Stimulated activated CD8-positive, alpha-beta memory T cell treated with anti-CD3 and anti-CD28 coated beads, Interleukin-7, amount 100 ng/mL, for 1 hour (primary cell): ENCODE measurements at places on chromosomes 16 and 17.

DNA sequence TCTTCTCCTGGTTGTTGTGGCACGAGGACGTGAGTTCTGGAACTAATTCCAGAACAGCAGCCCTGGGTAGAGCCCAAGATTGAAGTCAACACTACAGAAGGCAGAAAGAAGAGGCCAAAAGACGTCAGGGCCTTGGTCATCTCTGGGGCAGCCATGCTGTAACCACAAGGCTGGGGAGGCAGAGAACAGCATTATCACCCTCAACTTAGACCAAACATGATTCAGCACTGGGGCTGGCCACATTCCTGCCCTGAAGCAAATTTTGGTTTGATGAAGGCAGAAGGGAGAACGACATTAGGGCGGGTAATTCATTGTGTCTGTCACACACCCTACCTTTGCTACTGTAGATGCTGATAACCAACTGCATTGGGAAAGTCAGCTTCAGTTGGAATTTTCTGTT is 9.7 kb upstream of the ALOX15B start:
- DNase-seq, result no peak

GRCh38 chr17:63649813-63650212 is 27.6 kb downstream of the MAP3K3 start:
- no peak for DNase-seq

- no peak for DNase-seq
Measured at GRCh38 chr16:68233835-68234187, 2.1 kb downstream of the ESRP2 start.

DNA sequence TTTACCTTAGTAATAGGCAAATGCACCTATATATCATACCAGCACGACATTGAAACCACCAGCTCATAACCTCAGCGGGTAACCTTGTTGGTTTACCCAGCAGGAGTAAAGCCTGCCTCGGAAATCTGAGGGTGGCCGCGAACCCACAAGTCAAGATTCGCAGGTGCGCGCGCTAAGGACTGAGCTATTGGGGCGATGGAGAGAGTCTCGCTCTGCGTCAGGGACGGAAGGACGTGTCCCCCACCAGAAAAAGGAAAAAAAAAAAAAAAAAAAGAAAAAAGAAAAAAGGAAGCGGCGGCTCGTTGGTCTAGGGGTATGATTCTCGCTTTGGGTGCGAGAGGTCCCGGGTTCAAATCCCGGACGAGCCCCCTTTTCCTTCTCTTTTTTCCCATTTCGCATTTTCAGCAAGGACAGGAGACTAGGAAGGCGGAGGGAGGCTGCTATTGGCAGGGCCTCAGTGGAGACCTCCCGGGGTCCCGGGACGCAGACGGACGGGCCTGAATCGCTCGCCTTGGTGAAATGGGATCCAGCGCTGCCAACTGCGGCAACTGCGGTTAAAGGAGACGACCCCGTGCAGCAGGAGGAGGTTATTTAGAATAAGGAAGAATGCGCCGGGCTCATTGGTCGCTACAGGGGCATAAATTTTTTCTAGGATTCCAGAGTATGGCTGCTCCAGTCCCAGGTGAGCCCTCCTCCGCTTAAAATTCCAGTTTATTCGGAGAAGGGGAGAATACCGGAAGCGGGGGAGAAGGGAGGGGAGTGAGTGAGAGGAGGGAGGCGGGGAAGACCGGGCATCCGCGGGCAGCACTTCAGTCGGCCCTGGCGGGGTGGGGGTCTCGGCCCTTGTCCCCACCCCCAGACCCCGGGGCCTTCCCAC is at the start of gene OR1F1:
Gene OR1F1 (plus strand): TSS at position 407 of the 877 bp plus-strand sequence.
- no peak for DNase-seq

DNA sequence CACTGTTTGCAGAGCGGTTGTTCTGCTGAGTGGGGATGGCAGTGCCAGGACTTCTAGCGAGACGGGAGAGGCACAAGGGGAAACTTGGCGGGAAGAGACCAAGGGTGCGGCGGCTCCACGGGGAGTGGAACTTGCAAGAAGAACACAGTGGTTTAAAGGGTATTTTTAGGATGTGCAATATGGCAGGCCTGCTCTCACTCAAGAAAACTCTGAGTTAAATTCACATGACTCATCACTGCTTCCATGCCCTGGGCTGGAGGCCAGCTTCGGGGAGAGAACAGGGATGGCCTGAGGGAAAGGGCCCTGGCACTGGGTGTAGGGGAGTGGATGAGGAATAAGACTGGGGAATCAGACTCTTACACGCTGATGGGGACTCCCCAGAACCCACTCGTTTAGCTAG is 13.3 kb upstream of the CD300LD start:
- no peak for DNase-seq

GRCh38 chr16:64543441-64543840 is 578.4 kb downstream of the CDH11 start:
- no peak for DNase-seq

DNA sequence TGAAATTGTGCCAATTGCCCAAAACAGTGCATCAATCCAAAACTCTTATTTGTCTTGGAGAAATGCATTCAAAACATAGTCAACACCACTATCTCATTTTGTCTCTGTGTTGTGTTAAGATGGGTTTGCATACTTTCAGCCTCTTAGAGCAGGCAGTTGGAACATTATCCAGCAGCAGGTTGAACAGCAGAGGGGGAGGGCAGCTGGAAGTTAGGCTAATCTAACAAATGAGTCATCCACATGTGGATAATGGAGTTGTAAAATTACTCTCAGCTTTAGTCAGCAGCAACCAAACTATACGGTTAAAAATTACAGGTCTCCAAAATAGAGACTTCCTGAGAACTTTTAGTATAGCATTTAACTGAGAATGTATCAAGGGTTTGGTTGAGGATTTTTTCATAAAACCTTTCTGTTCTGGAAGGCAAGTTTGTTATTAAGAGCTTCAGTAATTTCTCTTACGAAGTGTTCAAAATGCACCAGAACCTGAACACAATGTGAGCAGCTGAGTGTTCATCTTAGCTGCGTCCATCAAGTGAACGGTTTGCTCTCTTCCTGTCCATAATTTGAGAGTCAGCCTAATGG is 46.3 kb downstream of the PRKCA start:
- no peak for DNase-seq

DNA sequence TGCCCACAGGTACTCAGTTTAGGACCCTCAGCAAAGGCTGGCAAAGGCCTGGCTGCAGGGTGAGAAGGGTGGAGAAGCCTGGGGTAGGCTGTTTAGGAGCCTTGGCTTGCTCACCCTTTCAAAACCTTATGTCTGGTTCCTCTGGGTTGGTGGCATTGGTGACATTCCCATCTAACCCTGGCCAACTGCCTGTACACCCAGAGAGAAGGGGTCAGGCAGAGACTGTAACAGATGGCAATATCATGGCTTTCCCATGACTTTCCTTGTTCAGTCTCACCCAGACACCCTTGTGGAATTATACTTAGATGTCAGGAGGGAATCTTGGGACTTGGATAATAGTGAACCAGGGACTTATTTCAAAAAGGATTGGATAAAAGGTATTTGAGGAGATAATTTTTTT is 18.5 kb upstream of the LLGL1 start:
- no peak for DNase-seq

GRCh38 chr17:21019976-21020586 is 22.7 kb downstream of the USP22 start:
- DNase-seq, result peak; percentile 11

DNA sequence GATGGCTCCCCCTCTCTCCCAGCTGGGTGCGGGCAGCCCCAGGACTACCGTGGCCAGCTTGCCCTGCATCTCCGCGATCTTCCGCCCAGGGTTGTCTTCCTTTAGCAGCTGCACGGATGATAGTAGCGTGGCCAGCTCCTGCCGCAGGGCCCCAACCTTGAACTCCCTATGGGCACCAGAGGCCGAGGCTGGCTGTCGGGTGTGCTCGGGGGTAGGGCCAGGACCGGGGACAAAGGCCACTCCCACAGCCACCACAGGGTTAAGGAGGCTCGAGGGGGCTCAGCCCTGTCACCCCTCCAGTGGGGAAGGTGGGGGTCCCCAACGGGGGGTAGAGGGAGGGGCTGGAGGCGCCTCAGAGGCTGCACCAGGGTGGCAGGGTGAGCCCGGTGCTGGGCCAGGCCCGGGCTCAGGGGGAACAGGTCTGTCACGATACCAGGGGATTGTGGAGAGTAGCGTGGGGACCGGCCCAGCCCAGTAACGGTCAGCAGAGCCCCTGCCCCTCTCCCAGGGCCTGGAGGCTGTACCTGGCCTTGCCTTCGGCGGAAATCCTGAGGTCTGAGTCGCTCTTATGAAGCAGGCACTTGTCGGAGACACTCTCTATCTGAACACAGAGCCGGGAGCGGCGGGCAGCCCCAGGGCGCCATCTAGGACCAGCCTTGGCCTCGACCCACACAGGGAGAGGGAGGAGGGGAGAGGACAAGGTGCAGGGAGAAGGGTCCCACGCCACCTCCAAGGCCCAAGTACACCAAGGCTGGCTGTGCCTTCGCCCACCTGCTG is 5.2 kb downstream of the PERCC1 start:
- DNase-seq, result no peak

DNA sequence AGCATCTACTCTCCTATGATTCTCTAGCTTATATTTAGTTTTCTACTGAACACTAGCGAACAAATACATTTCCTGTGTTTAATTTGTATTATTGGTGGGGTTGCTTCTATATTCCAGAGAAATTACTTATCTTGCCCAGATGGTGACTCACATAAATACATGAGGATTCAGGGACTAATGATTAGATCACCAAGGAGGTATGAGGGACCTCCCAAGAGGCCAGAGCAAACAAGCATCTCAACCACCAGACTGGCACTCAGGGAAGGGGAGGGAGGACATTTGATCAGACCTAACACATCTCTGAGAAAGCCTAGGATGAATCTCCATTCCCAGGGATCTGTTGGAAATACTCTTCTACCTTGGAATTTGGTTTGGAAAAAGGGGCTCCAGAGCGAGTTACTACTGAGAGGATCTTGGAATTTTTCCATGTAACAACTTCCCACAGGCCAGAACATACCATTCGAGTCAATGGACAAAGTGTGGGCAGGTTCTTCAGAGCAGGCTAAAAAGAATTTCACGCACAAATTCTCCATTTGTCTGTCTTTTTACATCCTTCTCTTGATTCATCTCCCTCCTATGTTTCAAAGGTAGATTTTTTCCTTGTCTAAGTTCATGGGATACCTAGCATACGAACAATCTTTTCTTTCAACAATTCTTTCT is 262.6 kb upstream of the MYOCD start:
- no peak for DNase-seq

GRCh38 chr17:17380145-17380925 is 77.2 kb downstream of the NT5M start:
- DNase-seq, result no peak

DNA sequence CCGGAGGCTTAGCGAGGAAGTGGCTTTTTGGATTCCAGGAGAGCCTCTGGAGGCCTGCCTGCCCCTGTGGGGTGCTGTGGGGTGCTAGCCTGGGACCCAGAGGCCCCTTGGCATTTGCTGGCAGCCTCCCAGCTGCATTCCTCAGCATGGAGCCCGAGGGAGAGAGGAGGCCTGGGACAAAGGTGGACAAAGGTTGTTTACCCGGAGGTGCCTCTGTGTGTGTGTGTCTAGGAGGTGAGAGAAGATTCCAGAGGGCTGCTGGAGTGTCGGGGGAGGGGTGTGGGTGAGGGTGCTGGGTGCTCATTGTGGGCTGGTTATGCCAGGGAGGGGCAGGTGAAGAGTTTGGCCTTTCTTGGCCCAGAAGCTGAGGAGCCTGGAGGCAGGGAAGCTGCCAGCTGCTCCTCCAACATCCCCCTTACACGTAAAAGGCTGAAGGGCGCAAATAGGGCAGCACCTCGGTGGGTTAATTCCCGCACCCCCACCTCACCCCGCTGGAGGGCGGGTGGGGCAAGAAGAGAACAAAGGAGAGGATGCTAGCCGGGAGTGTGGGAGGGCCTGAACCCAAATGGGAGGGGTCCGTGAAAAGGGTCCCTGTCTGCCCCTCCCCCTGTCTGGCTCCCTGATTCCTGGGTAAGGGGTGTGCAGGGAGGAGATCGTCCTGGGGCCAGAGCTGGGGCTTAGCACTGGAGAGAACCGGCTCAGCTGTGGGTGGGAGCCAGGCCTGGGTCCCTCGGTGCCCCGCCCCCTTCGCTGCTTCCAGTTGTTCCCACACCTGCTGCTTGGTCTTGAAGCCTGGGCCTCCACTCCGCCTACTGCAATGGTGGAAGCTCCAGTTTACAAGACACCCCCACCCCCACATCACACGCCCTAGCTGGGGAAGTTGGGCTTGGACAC is 9.9 kb downstream of the HEXIM2 start:
- no peak for DNase-seq

DNA sequence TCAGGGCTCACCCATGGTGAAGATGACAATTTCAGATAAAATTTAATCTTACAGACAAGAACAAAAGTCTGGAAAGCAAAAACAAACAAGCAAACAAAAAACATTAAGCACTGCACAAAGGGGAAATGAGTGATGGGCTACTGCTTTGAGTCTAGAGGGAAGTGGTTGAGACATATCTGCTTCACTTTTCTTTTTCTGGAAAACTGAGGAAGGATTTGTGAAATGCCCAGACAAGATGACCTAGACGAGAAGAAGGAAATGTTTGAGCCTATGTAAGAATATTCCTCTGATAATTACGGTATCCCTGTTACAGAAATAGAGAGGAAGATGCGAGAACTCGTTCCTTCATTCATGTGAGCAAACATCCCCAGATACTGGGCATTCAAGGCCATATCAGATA is 11.5 kb upstream of the HYDIN start:
- no peak for DNase-seq

- no peak for DNase-seq
Measured at GRCh38 chr16:69199382-69199781, 12.4 kb downstream of the SNTB2 start.

- DNase-seq, result no peak
Measured at GRCh38 chr17:193841-194806, 12.7 kb upstream of the DOC2B start.

- no peak for DNase-seq
Measured at GRCh38 chr16:17775061-17775460, 304.3 kb upstream of the XYLT1 start.

- DNase-seq, result no peak
Measured at GRCh38 chr16:63613701-63614100, 1508.2 kb downstream of the CDH11 start.

- no peak for DNase-seq
Measured at GRCh38 chr16:72841506-72841905, 206.4 kb downstream of the ZFHX3 start.

DNA sequence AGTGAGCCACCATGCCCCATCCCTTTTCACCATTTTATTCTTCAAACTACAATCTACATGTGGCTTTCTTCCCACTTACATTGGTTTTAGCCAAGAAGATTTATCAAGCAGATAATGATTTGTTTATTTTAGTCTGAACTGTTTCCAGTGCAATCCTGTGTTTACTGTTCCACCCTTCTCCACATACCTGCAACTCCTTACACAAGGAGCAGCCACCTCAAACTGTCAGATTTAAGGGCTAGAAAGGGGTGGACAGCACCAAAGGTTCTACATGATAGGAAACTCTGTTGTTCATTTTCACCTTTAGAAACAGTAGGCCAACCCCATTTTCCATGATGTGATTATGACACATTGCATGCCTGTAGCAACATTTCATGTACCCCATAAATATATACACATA is 1.9 kb downstream of the RUNDC1 start:
- DNase-seq, result no peak

GRCh38 chr17:30599428-30600059 is 122.3 kb downstream of the GOSR1 start:
- no peak for DNase-seq
